ENCODE measurements at places on chromosomes 12 and 14. TPM values are rescaled to one million over a fixed set of nuclear protein-coding genes. Genes with fewer than 3 reads are reported as not detected.

The C12orf75 gene
- polyA plus RNA-seq: 607 TPM

The MAX gene
- polyA plus RNA-seq: 52.8 TPM

The TAS2R7 gene
- not detected for polyA plus RNA-seq

The VDR gene
- polyA plus RNA-seq: 25.5 TPM

The ARHGEF25 gene
- 0.60 TPM for polyA plus RNA-seq

The TUNAR gene
- polyA plus RNA-seq: not detected

The PLBD1 gene
- polyA plus RNA-seq: 0.29 TPM

The GALNT6 gene
- 3.9 TPM for polyA plus RNA-seq

The POTEM gene
- not detected for polyA plus RNA-seq

The TULP3 gene
- 42.6 TPM for polyA plus RNA-seq

The SMOC1 gene
- 0.70 TPM for polyA plus RNA-seq

GRCh38 chr12:2352203-2352602, 299.4 kb downstream of the CACNA1C start:
- no peak overlapping the region for H3K4me3 ChIP-seq
- H3K27me3 ChIP-seq: no peaks in the 10 kb centered on the region
- H3K4me1 ChIP-seq: no peaks in the 10 kb centered on the region
- DNase-seq: no peak

DNA sequence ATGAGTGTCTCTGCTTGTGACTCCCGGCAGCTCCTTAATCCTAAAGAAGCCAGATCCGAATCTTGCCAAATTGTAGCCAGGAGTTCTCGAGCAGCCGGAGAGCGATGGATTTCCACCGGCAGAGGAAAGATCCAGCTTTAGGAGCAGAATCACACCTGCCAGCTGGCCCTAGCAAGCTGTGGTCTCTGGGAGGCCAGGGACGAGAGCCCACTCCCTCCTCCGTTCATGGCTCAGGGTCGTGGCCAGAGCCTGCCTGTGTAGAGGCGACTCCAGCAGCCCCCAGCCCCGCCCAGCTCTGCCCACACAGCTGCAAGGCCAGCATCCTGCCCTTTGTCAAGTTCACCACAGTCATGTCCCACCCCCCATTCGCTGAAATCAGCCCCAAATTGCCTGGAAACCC, 121.0 kb downstream of the SCARB1 start:
- no peak for DNase-seq
- H3K4me3 ChIP-seq: no peak overlapping the region
- H3K4me1 ChIP-seq: peaks cover 22% of the 10 kb centered on the region

GRCh38 chr12:67925552-67925951, 63.7 kb upstream of the IFNG-AS1 start:
- H3K27ac ChIP-seq: no peak overlapping the region
- peaks cover 4% of the 10 kb centered on the region for H3K4me1 ChIP-seq

GRCh38 chr12:78226763-78227162, 396.1 kb downstream of the NAV3 start:
- DNase-seq: no peak
- no peak overlapping the region for H3K4me3 ChIP-seq
- H3K27me3 ChIP-seq: no peaks in the 10 kb centered on the region
- H3K4me1 ChIP-seq: no peaks in the 10 kb centered on the region
- H3K36me3 ChIP-seq: no peaks in the 10 kb centered on the region
- no peak overlapping the region for H3K27ac ChIP-seq

GRCh38 chr14:95518045-95518751, 1.7 kb upstream of the SYNE3 start:
- DNase-seq: peak; percentile 42
- H3K4me3 ChIP-seq: no peak overlapping the region
- no peaks in the 10 kb centered on the region for H3K27me3 ChIP-seq
- H3K36me3 ChIP-seq: no peaks in the 10 kb centered on the region

DNA sequence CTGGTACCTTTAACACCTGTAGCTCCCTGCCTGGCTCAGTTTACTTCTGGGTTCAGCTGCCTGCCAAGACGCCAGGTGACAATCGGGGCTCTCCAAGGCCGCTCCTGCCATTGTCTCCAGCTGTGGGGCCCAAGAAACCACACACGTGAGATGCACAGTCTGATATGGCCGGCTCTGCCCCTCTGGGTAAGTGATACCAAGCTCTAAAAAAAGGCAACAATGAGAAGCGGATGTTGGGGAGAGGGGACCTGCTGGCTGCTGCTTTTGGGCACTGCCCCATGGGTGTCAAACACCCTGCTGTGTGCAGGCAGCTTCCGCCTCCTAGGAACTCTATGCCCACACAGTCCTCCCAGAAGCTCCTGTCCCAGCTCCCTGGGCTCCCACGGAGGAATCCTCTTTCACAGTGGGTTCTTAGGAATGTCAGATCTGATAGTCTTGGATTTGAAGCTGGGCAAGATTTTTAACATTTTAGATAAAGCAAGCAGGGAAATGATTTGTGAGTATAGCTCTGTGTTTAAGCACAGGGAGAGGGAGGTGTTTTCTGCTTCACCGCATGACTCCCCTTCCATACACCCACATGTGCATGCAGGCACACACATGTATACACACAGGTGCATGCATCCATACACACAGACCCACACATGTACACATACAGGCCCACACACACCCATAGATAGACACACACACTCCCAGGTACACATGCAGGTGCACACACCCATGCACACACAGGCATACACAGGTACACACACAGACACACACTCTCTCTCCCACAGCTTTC, 1135.8 kb downstream of the BCL11B start:
- no peaks in the 10 kb centered on the region for H3K4me1 ChIP-seq
- no peaks in the 10 kb centered on the region for H3K27me3 ChIP-seq
- no peak overlapping the region for H3K27ac ChIP-seq
- DNase-seq: no peak
- H3K36me3 ChIP-seq: no peaks in the 10 kb centered on the region

GRCh38 chr12:121107681-121108080, 25.0 kb upstream of the P2RX7 start:
- DNase-seq: peak; percentile 14
- no peaks in the 10 kb centered on the region for H3K4me1 ChIP-seq
- no peaks in the 10 kb centered on the region for H3K36me3 ChIP-seq
- H3K4me3 ChIP-seq: no peak overlapping the region
